H54 (cell line): ENCODE measurements at places on chromosomes 2 and 18.

DNA sequence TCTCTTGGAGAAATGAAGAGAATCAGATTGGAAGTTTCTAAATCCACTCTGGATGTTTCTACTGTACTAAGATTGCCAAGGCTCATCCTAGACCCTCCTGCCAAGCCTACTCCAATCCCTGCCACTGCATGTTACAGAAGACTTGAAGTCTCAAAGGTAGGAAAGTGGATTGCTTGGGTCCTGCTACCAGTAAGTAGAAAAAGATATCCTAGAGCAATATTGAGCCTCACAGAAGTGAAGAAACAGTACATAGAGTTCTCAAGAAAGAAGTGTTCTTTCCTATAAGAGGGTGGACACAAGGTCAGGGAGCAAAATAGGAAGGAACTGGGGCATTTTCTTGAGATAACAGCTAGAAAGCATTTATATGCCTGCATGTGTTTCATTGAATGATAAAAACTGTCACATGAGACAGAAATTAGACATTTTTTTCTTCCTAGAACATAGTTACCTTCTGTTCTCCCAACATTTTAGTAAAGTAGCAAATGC, 232.9 kb downstream of the RBM43 start:
- DNase-seq = no peak

DNA sequence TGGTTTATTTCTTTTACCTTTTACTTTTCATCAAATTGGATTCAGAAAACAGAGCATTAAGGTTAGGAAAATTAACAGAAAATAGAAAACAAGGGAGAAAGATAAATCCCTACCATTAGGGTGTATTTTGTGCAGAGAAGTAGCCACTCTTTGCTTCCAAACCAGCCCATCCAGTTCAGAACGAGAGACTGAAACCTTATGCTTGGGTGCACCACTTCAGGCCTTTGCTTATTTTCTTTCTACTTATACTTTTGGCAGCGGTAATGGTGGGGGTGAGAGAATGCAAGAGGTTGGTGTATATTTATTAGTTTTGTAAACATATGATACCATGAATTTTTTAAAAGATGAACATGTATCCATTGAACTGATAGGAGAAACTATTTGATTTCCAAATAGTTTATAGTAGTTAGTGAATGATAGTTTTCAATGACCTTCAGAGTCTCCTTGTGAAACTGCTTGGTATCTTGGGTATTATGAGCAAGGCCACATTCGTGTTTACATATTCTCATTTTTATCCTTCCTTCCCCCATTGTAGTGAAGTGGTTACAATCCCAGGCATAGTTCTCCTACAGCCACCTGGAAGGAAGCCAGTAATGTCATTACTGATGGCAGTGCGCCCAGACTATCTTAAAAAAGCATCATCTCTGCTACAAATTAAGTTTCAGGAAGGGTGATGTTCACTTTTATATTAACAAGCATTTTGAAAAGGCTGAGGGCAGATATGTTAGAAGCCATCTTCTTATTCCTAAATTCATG, 60.8 kb downstream of the MFSD6 start:
- DNase-seq = peak; percentile 44

GRCh38 chr2:168948621-168949212, 47.6 kb downstream of the G6PC2 start:
- DNase-seq = no peak

DNA sequence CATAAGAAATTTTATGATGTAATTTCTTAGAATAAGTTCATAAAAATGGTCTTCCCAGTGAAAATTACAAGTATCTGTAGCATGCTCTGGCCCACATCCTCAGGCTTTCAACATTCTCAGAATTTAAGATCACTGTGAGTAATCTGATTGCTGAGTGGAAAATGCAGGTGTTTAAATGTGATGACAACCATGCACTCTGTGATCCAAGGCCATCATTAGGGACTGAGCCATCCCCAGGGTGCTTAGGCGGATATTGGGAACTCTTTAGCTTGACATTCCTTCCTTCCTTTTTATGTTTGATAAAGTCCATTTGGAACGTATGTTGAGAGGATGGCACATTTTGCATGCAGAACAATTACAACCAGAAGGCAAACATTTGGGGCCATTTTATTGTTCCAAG, 95.5 kb downstream of the ARL4C start:
- no peak for DNase-seq

DNA sequence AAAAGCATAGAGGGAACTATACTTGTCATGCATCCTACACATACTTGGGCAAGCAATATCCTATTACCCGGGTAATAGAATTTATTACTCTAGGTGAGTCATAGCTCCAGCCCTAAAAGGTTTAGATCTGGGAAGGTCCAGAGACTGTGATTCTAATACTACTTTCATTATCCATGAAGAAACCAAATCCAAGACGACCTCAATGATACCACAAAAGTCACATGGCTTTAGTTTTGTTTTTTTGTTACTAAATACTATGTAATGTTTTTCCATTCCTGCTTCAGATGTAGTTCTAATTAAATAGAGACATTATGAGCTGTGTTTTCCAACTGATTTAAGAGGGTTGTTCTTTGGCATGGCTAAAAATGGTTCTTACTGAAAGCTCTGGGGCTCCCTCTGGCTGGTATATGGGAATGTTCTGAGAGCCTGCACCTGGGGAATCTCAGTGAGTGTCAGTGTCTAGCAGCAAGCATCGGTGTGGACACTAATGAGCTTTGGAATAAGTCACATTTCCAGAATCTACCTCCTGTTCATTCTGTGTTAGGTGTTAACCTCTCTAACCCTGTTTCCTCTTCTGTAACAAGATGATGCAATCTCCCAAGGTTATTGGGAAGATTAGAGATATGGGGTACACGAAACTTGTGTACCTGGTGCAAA, 20.5 kb upstream of the IL1RL2 start:
- no peak for DNase-seq

GRCh38 chr18:11148680-11149440, 509 bp downstream of the PIEZO2 start:
- no peak for DNase-seq

DNA sequence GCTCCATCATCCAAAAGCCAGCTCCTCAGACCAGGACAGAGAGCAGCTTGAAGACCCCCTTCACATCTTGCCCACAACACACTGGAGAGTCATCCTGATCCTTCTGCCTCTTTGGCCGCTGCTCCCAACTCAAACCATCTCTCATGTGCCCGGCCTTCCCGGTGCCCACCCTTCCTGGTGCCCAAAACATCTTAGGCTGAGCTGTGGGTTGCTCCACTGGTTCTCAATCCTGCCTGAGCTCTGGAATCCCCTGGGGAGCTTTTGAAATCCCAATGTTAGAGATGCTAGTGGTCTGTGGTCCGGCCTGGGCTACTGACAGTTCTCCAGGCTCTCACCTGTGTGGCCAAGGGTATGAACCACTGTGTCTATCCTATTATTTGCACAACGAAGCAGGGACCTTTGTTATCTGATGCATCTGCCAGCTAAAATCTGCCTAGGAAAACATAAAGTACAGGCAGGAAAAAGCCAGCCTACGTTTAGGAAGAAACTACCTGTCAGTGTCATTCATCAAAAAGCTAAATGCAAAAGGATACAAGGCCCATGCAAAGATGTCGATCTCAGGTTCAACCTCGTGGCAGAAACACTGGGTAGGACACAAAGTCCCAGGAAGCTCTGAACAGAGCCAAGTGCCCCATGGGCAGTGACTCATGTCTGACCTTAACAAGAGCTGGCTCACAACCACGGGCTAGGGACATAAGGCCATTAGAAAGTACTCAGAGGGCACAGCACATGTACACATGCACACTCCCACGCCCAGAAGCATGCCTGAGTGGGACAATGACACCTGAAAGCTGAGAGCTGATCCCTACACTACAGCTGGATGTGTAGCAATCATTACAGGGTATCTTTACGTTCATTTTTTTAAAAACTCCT, 30.8 kb downstream of the TBC1D8 start:
- no peak for DNase-seq

DNA sequence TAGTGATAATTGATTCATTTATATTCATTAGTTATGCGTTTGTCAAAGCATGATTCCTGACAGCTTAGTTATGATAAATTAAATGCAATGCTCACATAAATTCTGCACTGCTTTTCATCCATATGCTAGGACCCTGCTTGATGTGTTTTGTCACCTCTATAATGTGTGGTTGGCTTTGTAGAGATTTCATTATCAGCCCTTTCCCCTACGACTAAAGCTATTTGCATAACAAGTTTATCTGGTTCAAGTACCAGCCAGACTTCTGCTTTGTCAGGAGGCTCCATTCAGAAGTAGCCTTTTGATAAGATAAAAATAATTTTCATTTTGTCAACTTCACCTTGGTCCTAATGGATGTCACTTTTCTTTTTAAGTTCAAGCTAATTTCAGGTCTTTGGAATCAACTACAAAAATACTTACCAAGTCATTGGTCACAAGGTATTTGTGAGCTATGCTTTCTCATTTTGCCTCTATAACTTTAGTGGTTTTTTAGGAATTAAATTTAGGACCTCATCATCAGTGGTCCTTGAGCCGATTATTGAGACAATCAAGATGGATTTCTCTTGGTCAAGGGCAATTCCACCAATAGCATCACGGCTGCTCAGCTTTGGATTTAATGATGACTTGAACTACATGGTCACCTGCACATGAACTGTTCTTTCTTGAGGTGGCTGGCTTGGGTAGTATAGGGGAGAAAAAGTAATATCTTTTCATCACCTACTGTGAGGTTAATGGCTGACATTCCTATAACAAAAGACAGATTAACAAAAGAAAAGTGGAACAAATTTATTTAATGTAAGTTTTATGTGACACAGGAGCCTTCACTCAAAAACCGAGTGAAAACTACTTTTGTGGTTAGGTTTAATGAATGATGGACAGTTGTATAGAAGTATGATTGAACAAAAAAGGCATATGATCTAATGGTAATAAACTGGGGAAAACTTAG, 162.1 kb downstream of the MYO3B start:
- no peak for DNase-seq

- no peak for DNase-seq
These were observed 19.5 kb upstream of the ERCC3 start for GRCh38 chr2:127313406-127313805.

DNA sequence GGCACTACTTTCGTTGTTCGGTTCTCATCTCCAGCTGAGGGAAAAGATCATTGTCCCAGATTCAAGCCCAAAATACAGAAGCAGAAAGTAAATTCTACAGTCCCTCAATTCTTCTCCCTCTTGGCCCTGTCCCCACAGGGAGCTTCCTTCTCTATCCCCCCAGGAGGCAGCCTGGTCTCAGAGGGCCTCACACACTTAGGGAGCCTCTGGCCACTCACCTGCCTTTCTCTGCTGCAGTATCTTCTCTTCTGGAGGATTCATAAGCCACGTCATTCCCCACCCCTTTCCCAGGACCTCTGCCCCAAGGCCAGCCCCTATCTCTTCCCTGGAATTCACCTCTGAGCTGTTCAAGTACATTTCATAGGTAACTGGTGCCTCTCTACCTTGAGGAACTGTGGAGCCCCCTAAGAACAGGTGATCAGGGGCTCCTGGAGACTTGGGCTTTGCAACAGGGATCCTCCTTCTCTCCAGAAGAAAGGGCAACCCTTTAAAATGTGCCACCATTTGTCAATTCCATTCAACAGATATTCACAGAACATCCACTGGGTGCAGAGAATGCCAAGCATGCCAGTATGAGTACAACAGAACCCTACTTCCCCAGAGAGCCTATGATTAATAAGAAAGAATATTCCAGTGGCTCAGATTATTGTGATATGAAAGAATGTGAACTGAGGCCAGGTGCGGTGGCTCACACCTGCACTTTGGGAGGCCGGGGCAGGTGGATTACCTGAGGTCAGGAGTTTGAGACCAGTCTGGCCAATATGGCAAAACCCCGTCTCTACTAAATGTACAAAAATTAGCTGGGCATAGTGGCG, 72.9 kb downstream of the CIB4 start:
- no peak for DNase-seq

- DNase-seq = no peak
These were observed 5.4 kb downstream of the SEC11C start for GRCh38 chr18:59145055-59145454.

DNA sequence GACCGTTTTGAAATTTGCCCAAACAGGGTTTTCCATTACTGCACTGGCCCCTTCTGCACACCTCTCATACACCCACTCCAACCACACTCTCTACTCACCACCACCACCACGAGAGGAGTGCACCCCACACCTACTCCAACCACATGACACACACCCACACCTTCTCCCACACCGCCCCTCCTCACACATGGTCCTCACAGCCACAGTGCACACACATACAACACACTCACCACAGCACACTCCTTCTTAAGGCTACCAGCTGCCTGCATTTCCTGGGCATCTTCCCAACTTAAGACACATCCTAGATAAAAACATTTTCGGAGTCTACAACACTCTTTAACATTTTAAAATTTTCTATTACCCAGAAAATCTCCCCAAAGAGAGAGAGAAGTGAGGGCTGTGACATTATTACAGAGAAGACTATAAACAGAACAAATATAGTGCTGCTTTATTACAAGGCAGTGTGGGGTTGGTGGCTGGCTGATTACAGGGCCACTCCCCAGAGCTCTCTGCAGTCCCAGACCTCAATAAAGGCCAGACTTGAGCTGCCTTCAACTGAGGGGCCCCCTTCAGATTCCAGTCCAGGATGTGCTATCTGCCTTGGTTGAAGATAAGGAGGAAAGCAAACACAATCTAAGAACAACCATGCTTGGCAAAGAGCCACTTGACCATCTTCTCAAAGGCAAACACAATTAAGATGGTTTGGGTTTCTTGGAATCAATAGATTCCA, 36.1 kb downstream of the NHEJ1 start:
- no peak for DNase-seq

GRCh38 chr18:74587441-74587840, 10.2 kb upstream of the ZNF407 start:
- DNase-seq = no peak

DNA sequence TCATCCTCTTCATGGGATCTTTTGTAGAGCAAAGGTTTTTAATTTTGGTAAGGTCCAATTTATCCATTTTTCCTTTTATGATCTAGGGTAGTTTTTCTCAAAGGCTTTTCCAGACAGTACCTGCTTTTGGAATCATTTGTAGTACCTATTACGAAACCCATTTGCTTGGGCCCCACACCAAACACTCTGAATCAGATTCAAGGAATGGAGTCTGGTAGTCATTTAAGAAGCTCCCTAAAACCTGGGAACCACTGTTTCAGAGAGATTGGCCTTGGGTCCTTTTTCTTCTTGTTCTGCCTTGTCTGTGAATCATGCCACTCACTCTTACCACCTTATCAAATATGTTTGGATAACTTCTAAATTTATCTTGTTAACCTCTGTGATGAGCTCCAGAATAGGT, 40.3 kb downstream of the OSBPL6 start:
- DNase-seq = no peak

DNA sequence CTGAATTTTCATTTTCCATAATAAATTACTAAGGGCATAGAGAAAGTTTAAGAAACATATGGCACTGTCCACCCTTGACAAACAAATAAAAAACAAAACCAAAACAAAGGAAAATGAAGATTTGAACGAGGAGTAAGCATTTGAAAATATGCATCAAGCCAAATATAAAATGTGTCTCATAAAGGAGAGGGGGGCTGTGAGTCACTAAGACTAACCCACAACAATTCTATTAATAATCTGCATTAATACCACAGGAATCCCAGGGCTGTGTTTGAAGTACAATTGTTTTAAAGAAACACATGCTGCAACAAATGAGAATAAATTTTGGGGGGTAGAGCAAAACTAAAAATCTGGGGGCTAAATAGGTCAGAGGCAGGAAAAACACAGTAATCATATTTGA, 53.8 kb upstream of the STK17B start:
- DNase-seq = no peak
